NAMALWA (cell line): ENCODE measurements at places on chromosomes 2 and 18.

- DNase-seq = no peak
These were observed 3.9 kb downstream of the KCNK3 start for GRCh38 chr2:26696351-26696816.

DNA sequence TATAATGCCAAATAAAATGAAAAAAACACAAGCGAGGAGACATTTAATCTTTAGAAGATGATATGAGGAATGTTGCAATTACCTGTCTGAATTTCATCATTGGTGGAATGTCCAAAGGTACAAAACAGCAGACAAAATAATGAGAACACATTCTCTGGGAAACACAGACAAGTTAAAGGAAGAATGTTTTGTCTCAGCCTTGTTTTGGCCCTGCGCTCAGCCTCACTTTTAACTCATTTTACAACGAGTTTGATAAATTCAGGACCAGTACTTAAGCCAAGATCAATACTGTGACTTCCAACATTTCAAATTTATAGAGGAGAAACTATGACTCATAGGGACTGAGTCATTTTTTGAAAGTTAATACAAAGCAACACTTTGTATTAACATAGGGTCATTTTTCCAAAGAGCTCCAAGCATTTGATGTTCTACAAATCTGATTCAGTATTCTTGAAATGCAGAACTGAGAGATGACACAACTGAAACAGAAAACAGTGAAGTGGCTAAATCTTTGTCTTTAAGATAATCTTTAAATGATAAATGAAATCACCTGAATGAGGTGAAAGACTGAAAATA, 833.2 kb upstream of the CHAC2 start:
- DNase-seq = no peak

DNA sequence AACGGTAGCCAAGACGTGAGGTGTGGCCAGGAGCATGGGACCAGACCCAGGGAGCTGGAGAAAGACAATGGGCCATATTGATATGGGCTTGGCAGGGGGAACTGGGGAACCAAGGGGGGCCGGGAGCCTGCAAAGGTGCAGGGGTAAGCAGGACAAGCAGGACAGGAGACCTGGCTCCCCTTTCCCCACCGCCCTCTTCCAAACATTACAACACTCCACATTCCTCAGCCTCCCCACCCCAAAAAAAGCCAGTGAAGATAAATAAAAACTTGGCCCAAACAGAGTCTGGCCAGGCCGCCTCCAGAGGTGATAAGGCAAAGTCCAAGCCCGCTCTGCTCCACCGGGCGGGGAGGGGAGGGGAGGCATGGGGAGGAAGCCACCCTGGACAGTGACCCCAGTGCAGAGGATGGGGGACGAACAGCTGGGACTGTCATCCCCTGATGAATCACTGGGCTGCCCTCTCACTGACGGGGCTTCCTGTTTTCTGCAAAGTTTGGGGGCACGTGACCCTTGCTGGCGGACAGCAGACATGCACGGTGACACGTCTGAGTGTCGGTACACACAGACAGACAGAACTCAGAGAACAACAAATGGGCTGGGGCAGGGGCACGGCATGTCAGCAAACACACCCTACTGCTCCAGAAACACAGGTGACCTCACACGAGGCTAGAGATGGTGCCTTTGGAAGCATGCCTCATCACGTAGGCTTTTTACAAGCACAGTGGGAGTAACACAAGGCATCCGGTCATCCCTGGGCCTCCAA, 100.2 kb downstream of the TNS1 start:
- no peak for DNase-seq

DNA sequence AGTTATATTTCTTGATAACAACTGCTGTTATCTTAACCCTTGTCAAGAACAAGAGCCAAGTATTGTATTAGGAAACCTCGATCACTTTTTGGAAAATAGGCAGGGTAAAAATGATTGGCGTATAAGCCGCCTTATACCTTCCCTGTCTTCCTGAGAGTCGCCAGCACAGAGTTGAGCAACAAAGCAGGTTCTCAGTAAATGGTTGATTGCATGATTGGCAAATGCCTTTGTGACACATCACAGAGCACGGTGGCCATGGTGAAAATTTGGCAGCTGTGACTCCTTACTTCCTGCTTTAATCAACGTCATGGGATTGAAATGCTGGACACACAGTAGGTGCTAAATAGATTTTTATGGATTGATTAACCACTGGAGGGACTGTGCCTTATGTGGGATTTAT, 3.9 kb upstream of the KLHL29 start:
- DNase-seq = peak; percentile 55

- DNase-seq = peak; percentile 13
These were observed 234.7 kb downstream of the TTC32 start for GRCh38 chr2:19667085-19667484.

DNA sequence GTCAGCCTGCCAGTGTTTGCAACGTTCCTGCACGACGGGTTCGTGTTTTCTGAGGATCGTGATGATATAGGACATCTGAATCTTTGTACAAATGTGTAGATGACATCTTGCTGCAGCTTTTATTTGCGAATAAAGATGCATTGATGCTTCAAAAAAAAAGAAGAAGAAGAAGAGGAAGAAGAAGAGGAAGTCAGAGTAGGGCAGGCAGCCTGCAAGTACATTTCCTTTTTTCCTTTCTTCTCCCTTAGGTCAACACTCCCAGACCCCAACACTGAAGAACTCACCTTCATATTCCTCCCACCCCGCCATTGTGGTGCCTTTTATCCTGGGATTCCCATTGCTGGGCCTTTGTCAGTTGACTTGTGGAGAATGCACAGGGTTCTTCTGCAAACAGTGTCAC, 91.5 kb downstream of the FHOD3 start:
- no peak for DNase-seq

GRCh38 chr2:168602379-168602778, 146.3 kb downstream of the CERS6 start:
- DNase-seq = no peak

DNA sequence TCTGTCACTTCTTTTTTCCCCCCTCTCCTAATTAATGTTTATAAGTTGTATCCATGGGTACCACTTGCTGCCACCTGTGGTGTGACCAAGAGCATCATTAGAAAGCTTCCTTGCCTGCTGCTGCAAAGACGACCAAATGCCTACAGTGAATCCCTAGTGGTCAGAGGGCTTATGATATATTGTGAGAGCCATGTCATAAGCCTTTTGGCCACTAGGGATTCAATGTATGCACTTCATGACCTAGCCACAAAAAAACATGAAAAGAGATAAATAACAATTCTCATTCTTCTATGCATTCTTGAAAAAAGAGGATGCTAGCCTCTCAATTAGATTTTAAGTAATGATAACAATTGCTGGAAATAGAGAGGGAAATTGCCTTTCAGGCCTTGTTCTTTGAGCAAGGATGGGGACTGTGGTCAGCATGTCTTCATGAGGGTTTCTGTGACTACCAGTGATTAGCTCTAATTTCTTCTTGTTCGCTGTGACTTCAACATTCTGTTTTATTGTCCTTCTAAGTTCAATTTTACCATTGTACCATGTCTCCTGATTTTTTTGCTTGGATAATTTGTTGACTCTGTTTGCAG, 435.3 kb downstream of the TGIF1 start:
- DNase-seq = peak; percentile 54

- DNase-seq = no peak
These were observed 136.3 kb downstream of the TMEM17 start for GRCh38 chr2:62369541-62370202.

GRCh38 chr2:85288244-85288725, 39.5 kb downstream of the TGOLN2 start:
- DNase-seq = no peak

DNA sequence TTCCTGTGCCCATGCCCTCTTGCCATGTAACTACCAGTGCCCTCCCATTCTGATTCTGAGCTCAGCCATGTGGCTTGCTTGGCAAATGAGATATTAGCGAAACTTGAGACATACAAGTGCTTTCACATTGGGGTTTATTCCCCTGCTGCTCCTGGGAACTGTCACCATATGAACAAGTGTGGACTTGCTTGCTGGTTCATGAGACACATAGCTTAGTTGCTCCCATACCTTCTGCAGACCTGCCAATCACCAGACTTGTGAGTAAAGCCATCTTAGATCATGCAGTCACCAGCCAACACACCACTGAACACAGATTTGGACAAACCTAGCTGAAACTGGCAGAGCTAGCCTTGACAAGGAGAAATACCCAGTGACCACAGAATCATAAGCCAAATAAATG, 155.1 kb downstream of the SS18 start:
- DNase-seq = no peak

GRCh38 chr18:77071061-77071460, 61.5 kb downstream of the MBP start:
- DNase-seq = no peak

- DNase-seq = no peak
These were observed 34.7 kb downstream of the ICOS start for GRCh38 chr2:203971251-203971650.

GRCh38 chr2:162125138-162125537, 26.9 kb downstream of the GCG start:
- no peak for DNase-seq
